ENCODE measurements at places on chromosomes 4 and X. TPM values are rescaled to one million over a fixed set of nuclear protein-coding genes. Genes with fewer than 3 reads are reported as not detected.

The ADGRG2 gene
- not detected for total RNA-seq

The RENBP gene
- total RNA-seq, result 16.5 TPM

The GPR82 gene
- not detected for total RNA-seq

The MAGEA1 gene
- total RNA-seq, result not detected

The ASMT gene
- total RNA-seq, result not detected

The MAGEB17 gene
- not detected for total RNA-seq

Data from bladder microvascular endothelial cell (primary cell).